ENCODE measurements at places on chromosomes 2 and 18. TPM values are rescaled to one million over a fixed set of nuclear protein-coding genes. Genes with fewer than 3 reads are reported as not detected.

Gene WDFY1
- 225 TPM for total RNA-seq

Gene FEZ2
- 71.7 TPM for total RNA-seq

Gene LRRTM4
- total RNA-seq: not detected

Gene DAPL1
- total RNA-seq: not detected

Gene AGXT
- total RNA-seq: not detected

Gene SPATA3
- total RNA-seq: not detected

Gene LYPD6B
- total RNA-seq: 2.4 TPM

Gene MTCL1
- 37.2 TPM for total RNA-seq

Gene ASB18
- not detected for total RNA-seq

Gene FAM124B
- total RNA-seq: 0.13 TPM

Gene C2orf78
- not detected for total RNA-seq

Gene INPP4A
- 24.0 TPM for total RNA-seq

Gene LYG1
- total RNA-seq: 0.13 TPM

Gene SATB2
- total RNA-seq: 4.9 TPM

Gene CFC1
- not detected for total RNA-seq

Gene DPP4
- 81.0 TPM for total RNA-seq

Gene KCNK3
- 0.11 TPM for total RNA-seq

Gene CAPN14
- 0.13 TPM for total RNA-seq

Gene COPS9
- total RNA-seq: 73.5 TPM

Gene ALMS1
- total RNA-seq: 30.7 TPM

Gene SERPINB2
- total RNA-seq: not detected

Gene FIGN
- total RNA-seq: 2.2 TPM

Gene MROH2A
- total RNA-seq: not detected

Gene LOXHD1
- not detected for total RNA-seq

Gene BOK
- total RNA-seq: 24.3 TPM

Gene SULT1C2
- total RNA-seq: 0.91 TPM

Gene RGPD3
- 0.65 TPM for total RNA-seq

Gene TCF23
- under 0.01 TPM for total RNA-seq

Gene RAB6C
- not detected for total RNA-seq

Gene ATOH8
- 67.2 TPM for total RNA-seq

Gene STPG4
- 0.52 TPM for total RNA-seq

Gene CEBPZOS
- 27.5 TPM for total RNA-seq

Gene NCOA1
- total RNA-seq: 29.2 TPM

Gene SUMO1
- total RNA-seq: 152 TPM

Gene CLEC4F
- not detected for total RNA-seq

Gene MC5R
- total RNA-seq: not detected

Gene ADGRF3
- 0.22 TPM for total RNA-seq

Gene ACVR1
- total RNA-seq: 60.1 TPM

Gene KCMF1
- 64.3 TPM for total RNA-seq

Gene LRP2
- total RNA-seq: not detected

Gene EVA1A
- total RNA-seq: 19.1 TPM

Gene EGR4
- total RNA-seq: not detected

Gene EFR3B
- total RNA-seq: 5.4 TPM

All from articular chondrocyte of knee joint (primary cell).